ENCODE measurements at places on chromosomes 4 and X. TPM values are rescaled to one million over a fixed set of nuclear protein-coding genes. Genes with fewer than 3 reads are reported as not detected.

The MAGEA12 gene
- total RNA-seq: 0.15 TPM

The RPS3A gene
- 1,445 TPM for total RNA-seq

The FAM133A gene
- 0.74 TPM for total RNA-seq

The NKAP gene
- total RNA-seq: 5.8 TPM
